Foreskin keratinocyte (primary cell): ENCODE measurements at places on chromosomes 6 and 20.

DNA sequence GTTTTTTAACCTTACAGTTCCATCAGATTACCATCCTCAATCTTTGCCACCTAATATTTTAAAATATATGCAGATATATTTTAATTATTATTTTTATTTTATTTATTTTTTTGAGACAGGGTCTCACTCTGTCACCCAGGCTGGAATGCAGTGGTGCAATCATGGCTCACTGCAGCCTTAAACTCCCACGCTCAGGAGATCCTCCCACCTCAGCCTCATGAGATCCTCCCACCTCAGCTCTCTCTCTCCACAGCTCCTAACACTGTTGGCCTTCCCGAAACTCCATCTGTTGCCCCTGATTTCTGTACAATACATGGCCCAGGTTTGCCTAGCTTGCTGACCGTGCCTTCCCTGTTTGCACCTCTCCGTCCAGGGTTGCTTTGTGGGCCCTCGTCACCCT lies 4.4 kb upstream of the TAB2 start:
- no peak for DNase-seq

GRCh38 chr6:57068061-57068460 lies 21.6 kb downstream of the KIAA1586 start:
- DNase-seq = no peak

DNA sequence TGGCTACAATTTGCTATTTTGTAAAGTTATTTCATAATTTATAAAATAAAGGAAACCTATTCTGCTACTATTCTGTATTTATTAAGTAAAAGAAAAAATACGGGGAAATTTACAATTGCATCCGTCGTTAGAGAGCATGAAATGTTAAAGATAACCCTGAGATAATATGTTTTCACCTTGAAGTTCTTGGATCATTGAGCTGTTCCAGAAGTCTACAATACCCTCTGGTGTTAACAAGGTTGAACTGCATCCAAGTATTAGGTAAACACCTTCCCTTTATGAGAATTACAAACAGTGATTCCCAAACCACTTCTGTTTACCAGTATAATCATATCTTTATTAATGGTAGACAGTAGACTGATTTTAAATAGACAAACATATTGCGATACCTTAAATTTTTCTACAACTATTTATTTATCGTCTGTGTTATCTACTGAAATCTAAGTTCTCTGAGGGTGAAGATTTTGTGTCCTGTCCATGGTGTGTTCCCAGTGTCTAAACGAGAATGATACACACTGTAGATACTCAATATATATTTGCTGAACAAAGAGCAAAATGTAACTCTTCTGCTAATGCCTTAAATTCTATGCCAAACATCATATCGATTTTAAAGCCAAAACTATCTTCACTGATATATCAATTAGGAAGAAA lies 28.2 kb downstream of the TBC1D32 start:
- peak; percentile 37 for DNase-seq

DNA sequence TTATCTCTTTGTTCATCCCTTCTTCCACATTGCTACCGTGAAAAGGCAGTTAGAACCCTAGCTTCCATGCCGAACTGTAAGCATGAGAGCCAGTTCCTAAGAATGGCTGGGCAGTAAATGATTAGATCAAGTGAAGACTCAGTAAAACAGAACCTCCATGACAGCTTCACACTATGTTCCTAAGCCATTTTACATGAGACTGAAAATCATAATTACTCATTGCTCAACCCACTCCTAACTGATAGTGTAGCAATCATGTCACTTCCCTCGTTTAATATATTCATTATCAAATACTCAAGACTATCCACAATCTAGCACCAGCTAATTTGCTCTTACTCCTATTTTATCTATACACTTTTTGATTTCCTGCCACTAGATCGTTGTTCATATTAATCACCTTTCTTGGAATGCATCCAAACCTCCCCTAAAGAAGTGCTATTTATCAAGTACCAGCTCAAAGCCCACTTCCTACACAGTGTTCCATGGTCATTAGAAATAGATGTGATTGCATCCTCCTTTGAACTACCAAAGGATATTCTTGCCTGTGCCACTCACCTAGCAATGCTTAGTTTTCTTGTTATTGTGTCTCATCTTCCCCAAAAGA lies 6.0 kb downstream of the TMEM30A start:
- no peak for DNase-seq

- no peak for DNase-seq
Observed at GRCh38 chr6:118697554-118697953, 46.2 kb upstream of the CEP85L start.

DNA sequence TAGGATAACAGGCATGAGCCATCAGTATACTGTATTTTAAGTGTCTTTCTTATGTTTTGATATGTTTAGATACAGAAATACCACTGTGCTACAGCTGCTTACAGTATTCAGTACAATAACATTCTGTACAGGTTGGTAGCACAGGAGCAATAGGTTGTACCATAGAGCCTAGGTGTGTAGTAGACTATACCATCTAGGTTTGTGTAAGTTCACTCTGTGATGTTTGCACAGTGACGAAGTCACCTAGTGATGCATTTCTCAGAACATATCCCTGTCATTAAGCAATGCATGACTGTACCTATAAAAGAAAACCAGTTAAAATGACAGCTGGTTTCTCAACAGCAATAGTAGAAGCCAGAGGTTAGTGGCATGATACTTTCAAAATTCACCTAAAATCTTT lies 3.0 kb upstream of the ZBTB24 start:
- DNase-seq = no peak

DNA sequence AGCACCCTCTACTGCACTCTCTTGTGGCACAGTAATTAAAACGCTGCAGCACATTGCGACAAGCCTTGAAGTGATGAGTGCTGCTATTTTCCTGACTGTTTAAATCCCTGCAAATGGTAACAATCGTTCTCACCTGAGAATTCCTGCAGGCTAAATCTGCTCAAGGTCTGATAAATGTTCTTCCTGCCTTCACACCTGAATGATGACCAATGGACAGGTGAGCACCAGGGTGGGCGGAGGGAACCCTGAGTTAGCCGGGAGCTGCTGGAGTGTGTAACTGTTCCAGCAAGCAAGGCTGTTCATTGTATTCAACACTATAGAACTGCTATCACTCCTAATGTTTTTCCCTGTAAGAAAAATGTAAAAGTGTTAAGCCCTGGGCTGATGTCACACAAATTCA lies 4.0 kb downstream of the DACT2 start:
- no peak for DNase-seq

DNA sequence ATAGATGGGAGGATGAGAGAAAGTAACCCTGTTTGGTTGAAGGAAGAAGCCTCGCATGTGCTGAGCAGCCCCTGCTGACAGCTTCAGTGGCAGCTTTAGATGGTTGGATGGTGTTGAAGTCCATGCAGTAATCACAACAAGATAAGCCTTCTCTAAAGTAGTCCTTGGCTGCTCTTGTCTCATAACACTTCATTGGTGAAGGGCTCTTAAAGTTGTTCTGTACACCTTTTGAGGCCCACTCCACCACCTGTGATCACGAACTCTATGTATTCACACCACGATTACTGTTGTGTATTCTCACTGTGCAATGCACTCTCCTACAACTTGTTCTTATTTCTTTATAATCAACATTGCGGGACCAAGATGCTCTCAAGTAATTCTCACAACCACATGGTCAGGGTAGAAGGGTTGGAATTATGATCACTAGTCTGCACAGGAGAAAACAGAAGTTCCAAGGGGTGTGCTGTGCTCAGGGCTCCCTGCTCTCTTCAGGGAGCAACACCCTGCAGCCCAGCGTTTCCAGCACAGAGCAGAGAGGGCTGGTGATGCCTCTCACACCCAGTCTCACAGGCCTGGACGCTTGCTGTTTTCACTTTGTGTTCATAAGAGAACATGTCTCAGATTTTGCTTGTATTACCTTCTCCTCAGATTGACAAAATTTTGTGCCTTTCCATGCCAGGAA lies 294.4 kb downstream of the SMOC2 start:
- no peak for DNase-seq

DNA sequence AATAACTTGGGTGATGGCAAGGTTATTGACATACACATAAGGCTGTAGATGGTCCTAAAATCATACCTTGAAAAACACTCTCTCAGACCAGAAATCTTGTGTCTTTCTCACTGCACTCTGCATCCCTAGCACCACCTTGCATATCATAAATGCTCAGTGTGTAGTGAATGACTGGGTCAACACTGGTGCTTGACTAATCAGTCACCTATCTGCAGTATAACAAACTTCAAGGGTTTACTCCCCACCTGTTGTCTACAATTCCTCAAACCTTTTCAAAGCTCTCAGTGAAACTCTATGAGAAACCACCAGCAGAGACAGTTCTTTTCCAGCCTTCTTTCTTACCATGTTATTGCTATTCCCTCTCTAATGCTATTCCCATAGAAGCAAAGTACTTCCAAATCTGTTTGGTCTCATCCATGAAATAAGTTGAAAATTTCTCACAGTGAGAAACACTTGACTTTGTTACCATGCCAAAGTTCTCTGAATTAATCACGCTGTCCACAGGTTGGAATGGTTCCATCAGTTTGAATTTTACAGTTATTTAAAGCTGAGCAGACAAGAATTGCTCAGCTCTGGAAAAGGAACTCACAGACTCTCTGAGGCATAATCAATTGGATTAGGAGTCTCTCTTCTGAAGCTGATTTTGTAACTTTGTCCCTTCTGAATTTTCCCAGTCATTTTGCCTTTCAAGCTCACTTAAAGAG lies 104.8 kb upstream of the EYA4 start:
- DNase-seq = no peak

GRCh38 chr6:92681401-92681800 lies 738.0 kb downstream of the EPHA7 start:
- no peak for DNase-seq

DNA sequence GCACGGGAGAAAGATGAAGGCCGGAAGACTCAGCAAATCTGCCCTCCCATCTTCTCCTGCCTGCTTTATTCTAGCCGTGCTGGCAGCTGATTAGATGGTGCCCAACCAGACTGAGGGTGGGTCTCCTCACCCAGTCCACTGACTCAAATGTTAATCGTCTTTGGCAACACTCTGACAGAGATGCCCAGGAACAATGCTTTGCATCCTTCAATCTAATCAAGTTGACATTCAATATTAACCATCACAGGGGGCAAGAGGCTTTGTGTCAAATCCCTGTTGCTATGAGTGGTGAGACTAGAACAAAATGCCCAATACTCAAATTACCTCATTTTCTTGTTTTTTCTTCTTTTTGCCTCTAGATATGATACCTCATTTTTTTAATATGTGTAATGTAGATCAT lies 27.4 kb upstream of the PLAGL1 start:
- DNase-seq = no peak

- DNase-seq = peak; percentile 19
Observed at GRCh38 chr6:14841901-14842421, 403.9 kb upstream of the JARID2 start.

DNA sequence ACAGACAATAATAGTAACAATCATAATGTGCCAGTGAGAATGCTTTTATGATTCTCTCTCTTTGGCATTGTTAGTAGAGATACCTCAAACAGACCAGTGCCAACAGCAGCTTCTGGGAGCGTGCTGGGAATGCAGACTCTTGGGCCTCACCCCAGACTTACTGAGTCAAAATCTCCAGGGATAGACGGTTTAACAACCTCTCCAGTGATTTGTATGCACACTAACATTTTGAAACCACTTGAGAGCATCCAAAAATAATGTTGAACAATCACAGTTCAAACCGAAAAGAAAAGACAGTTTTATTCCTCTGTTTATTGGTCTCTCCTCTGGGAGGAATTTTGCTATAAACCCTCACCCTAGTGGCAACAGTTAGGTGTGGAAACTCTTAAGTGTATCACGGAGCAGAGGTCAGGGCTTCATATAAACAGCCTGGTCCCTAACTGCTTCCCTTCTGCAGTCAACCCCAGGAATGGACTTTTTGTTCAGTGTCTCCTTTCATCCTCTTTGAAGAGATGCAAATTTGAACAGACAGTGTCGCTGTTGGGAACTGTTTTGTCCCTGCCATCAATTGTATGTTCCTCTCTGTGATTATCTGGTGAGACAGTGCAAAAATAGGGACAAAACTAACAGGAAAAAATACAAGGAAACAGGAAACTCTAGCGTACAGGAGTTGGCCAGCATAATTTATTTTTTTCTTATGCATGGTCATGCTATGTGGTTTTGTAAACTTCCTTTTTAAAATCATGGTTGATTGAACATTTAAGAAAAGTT lies 162.4 kb upstream of the BTBD3 start:
- DNase-seq = no peak

DNA sequence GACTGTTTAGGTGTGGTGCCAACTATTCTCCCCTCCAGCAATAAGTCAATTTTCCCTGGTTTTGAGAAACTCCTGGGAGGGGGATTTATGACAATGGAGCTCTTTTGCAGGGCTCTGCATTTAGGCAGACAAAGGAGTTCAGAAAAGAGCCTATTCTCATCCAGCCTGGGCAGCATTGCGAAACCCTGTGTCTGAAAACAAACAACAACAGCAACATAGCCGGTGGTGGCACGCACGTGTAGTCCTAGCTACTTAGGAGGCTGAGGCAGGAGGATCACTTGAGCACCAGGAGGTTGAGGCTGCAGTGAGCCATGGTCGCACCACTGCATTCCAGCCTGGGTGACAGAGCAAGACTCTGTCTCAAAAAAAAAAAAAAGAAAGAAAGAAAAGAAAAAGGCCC lies 6.4 kb downstream of the CLPS start:
- no peak for DNase-seq

- no peak for DNase-seq
Observed at GRCh38 chr6:53432318-53433161, 83.8 kb upstream of the ELOVL5 start.

DNA sequence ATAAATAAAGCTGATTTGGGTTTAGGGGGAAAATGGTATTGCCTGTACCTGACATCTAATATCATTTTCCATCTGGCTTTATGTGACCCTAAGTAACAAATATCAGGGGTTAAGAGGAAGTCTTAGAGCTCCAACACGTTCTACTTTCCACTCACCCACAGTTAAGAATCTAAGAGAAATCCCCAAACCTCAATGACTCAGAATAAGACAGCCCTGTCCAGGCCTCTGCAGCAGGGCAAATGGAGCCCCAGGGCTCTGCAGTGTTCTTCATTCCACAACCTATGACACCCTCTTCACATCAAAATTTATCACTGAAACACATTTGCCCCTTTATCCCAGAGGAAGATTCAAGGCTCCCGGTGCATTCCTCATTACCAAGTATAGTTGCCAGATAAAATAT lies 20.3 kb upstream of the TENT5A start:
- DNase-seq = peak; percentile 85

- no peak for DNase-seq
Observed at GRCh38 chr6:150036081-150036480, 10.7 kb upstream of the RAET1L start.

GRCh38 chr20:35878113-35878625 lies 76.1 kb downstream of the SCAND1 start:
- DNase-seq = no peak

DNA sequence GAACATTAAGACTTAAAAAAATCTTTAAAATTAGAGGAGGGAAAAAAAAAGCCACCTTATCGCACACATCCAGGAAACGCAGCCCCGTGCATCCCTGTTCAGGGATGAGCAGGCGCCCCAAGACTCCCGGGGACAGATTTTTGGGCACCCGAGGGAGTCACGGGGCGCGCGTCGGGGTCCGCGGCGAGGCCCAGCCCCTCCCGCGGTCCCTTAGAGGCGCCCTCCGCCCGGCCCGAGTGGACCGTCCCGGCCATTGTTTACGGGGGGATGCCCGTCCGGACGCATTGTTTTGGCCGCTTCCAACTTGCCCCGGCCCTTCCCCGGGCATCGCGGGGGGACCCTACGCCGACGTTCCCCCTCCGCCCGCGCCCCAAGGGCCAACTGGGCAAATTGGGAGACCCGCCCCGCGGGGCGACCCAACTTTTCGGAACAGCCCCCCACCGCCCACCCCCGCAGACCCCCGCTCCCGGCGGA lies 610 bp downstream of the ZNF217 start:
- DNase-seq = no peak
